ENCODE measurements at places on chromosomes 3 and 15.
A peak's percentile ranks its signal among the peaks of the same experiment; 100 is the strongest.

- DNase-seq = peak; percentile 35
These were observed 1.8 kb downstream of the BCL6 start for GRCh38 chr3:187743195-187744141.

- DNase-seq = no peak
These were observed 121.9 kb upstream of the MEF2A start for GRCh38 chr15:99443768-99444446.

- DNase-seq = peak; percentile 87
These were observed 56.7 kb upstream of the LMOD3 start for GRCh38 chr3:69178838-69179739.

DNA sequence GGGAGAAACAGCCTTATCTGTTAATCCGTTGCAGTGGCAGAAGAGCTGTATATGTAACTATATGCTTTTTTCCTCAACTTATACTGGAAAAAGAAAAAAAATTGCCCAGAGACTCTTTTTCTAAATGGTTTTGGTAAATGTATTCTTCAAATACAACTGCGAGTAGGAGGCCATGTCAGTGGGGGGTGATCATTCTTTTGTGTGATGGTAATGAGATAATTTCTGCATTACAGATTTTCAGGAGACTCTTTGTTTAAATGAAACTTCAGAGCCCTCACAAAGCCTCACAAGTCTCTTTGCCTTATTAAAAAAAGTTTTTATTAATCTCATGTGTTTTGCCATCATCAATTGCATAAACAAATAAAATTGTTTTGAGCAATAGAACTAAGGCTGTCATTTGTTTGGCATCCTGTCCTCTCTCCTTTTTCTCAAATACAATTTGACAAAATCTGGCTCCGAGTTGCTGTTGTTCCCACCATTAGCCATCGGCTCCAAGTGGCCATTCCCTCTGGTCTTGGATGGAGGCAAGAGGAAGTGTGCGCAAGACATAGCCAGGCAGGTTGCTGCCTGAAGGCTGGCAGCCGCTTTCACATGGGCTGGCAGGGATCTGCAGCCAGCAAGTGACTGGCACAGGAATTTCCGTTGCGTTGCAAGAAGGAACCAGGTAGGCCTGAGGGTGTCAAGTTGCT lies 116.7 kb downstream of the FNDC3B start:
- DNase-seq = peak; percentile 95

- peak; percentile 63 for DNase-seq
These were observed 10.8 kb downstream of the PAK6 start for GRCh38 chr15:40249477-40250303.

GRCh38 chr15:27535445-27536129 lies 563.5 kb downstream of the OCA2 start:
- no peak for DNase-seq

GRCh38 chr3:175885231-175885766 lies 1026.2 kb downstream of the NAALADL2 start:
- DNase-seq = no peak

DNA sequence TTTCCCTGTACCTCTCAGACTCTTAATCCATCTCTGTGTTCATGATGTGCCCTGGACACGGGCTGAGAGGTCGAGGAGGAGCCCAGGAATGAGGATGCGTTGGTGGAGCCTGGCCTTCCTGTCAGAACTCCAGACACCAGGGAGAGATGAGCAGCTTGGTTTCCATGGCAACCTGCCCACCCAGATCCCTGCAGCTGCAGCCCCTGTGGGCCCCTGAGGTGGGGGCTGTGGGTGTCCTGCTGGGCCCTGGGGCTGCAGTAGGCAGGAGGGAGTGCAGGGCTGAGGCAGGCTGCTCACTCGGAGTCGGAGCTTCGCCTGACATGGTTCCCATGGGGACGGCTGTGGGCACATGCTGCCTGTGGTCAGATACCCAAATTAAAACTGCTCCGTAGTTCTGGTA lies 7.7 kb upstream of the SCN10A start:
- no peak for DNase-seq

DNA sequence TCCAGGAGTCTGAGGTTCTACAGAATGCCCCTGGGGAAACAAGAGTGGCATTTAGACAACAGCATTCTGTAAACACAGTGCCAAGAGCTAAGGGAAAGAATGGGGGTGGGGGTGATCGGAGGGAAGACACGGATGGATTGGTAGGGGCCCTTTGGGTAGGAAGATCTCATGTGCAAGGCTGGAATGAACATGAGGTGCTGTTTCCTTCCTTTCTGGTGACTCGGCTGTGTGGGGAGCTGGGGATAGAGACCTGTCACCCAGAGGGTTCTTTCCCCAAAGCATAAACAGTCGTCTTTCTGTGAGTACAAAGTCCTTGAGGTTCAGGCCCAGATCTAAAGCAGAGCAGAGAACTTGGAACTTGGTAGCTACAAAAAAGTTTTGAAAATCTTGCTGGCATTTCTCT lies 11.7 kb downstream of the TPM1 start:
- DNase-seq = no peak

GRCh38 chr3:171283848-171284222 lies 176.4 kb downstream of the TNIK start:
- no peak for DNase-seq

DNA sequence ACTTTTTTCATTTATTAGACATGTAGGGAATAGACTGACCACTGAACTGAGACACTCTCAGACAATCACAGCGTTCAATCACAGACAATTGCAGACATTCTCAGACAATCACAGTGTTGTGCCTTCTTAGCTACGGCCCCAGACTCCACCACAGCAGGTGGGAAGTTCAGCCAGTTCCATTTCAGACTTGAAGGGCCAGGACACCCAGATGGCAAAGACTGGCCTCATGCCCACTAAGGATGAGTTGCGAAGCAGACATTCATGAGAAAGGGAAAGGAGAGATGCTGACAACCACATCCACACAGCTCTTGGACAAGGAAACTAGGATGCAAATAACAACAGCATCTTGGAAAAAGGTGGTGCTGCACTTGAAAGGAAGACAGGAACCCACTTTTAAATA lies 21.9 kb upstream of the ALDH1L1 start:
- DNase-seq = no peak

DNA sequence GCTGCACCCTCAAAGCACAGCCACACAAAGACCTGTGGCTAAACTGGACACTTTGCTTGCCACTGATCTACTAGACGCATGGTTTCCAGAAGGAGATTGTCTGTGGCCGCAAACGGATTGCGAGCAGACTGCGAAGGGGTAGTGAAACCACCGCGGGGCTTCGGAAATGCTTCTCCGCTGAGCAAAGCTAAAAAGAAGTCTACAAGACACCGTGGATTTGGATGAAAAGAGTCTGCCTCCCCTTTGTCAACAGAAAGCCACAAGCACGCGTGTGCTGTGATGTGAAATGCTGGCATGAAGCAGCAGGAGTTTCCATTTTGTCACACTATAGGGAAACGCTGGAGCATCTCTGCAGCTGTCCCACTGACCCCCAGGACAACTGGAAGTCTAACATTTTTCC lies 63.0 kb downstream of the TMEM44 start:
- no peak for DNase-seq

DNA sequence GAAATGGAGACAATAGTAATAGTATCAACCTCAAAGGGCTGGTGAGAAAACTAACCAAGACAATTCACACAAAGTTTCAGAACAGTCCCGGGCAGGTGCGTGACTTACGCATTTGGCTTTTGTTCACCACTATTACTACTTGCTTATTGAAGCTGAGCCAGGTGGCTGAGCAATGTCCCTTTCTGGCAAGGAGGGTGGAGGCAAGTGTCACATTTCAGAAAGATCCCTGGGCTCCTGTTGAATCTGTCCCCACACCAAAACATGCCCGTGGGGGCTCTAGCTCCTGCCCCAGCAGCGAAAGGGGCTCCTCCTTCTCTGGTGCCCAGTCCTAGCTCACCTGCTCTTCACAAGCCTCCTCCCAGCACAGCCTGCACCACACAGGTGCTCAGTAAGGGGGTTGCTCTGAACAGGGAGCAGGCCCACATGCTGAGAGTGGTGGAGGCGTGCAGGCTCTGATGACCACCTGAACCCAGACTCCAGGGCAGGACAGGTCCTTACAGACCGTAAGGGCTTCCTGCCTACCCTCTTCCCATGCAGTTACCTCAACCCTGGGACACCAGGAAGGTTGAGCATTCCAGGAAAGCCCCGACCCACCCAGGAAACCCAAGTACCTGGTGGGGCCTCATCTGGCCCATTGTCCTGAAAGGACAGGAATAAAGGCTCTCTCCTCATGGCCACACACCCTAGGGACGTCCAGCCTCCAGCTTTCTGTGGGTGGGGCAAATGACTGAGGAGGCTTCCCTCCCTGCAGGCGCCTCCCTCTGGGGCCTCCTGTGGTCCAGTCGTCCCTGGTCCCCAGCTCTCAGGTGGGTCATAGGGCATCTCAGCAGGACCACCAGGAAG lies 32.6 kb downstream of the SEMA7A start:
- peak; percentile 83 for DNase-seq

GRCh38 chr15:62975515-62975914 lies 67.0 kb upstream of the TPM1 start:
- no peak for DNase-seq

DNA sequence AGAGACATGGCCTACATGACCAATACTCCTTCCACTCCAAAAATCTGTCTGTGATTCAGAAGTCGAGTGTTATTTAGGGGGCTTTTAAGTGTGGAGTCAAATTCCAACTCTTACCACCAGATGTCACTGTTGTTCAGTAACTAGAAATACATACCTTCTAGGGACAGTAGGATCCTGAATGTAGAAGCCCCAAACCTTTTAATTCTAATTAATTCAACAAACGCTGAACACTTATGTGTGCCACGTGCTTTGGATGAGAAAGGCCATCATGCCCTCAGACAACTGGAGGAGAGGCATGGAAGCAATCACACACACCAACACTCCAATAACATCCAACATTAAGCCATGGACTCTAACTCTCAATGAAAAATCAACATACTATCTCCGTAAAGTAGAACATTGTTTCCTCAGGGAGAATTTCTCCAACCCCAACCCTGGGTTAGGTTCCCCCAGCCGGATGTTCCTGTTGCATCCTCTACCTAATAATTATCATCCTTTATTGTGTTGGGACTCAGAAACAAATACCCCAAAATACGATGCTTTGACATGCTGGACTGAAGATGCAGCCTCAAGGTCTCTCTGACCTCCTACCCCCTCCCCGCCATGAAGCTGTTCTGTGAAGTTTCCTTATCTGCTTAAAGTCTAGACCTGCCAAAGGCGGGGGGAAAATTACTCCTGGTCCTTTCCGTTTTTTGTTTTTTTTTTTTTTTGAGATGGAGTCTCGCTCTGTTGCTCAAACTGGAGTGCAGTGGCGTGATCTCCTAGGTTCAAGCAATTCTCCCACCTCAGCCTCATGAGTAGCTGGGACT lies 8.0 kb upstream of the CCDC13 start:
- peak; percentile 43 for DNase-seq

All from mammary epithelial cell (primary cell).